Stimulated activated CD8-positive, alpha-beta memory T cell treated with anti-CD3 and anti-CD28 coated beads, Interleukin-15, amount 100 ng/mL, for 1 hour (primary cell): ENCODE measurements at places on chromosomes 13 and 19.
A peak's percentile ranks its signal among the peaks of the same experiment; 100 is the strongest.

DNA sequence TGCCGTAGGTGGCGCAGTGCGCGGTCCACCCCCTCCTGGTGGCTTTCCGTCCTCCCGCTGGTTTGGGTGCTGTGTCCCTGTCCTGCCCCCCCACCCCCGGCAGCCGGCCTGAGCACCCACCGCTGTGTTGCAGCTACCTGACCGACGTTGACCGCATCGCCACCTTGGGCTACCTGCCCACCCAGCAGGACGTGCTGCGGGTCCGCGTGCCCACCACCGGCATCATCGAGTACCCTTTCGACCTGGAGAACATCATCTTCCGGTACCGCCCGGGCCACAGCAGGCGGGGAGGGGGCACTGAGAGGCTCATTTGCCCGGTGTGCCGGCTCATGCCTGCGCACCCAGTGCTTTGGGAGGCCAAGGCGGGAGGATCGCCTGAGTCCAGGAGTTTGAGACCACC lies 20.6 kb downstream of the GNA11 start:
- no peak for DNase-seq

GRCh38 chr13:100502446-100502845 lies 86.1 kb downstream of the GGACT start:
- no peak for DNase-seq

DNA sequence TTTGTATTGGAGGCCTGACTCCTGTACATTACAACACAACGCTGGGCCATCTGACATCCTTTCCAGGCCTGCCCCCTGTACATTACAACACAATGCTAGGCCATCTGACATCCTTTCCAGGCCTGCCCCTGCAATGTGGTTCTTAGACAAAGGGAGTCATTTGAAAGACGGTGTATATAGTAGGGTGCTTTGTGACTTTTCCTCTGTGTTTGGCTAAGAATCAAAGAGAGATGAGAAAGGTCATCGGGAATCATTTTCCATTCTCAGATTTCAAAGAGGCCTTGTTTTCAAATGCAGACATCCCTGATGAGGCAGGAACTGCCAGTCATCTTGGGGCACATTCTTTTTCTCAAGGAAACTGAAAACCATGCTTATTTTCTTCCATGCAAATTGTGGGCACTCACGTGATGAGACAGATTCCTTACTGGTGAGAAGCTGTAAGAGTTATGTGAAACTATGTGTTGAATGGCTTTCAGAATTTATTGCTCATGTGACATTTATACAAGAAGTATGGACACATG lies 551.6 kb downstream of the MYO16 start:
- DNase-seq, result no peak

GRCh38 chr13:98478189-98479129 lies 98.4 kb downstream of the STK24 start:
- no peak for DNase-seq

- DNase-seq, result no peak
These were observed 23.0 kb upstream of the ATP1A3 start for GRCh38 chr19:42017040-42017439.

DNA sequence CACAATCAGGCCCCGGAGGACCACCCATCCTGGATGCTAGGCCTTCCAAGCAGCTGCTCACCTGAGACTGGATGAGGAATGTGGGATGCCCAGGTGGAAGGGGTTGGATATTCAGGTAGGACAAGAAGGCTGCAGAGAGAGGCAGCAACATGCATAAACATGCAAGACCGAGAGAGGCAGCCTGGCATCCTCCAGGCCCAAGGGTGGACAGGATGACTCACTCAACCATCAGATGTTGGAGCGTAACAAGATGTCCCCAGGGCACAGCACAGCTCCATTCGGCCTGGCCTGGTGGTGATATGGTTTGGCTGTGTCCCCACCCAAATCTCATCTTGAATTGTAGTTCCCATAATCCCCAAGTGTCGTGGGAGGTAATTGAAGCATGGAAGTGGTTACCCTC lies 10.0 kb upstream of the CABP5 start:
- no peak for DNase-seq

DNA sequence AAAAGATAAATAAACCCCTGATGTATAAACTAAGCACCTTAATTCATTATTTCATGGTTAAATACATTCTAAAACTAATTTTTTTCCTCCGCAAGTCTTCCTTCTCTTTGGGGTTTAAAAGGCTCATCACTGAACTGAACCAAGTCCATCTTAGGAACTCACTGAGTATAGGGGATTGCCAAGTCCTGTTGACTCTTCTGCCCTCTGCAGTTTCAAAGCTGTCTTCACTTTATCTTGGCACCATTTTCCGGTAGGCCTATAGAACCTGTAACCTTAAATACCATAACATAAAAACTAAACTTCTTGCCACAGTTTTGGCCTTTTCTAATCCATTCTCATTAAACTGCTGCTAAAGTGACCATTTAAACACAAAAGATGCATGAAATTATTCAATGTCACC lies 66.5 kb upstream of the USPL1 start:
- DNase-seq, result no peak

GRCh38 chr13:96238861-96239260 lies 149.0 kb downstream of the HS6ST3 start:
- no peak for DNase-seq

GRCh38 chr13:31460061-31460460 lies 260.3 kb downstream of the B3GLCT start:
- DNase-seq, result no peak

DNA sequence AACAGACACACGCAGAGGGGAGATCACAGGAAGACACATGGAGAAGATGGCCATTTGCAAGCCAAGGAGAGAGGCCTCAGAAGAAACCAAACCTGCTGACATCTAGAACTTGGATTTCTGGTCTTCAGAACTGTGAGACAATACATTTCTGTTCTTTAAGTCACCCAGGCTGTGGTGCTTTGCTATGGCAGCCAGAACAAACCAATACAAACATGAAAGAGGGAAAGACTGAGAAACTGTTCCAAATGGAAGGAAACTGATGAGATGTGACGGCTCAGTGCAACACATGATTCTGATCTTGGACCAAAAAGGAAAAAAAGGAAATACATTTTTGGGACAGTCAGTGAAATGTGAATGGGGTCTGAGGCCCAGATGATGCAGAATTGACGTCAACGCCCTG lies 30.2 kb upstream of the SACS start:
- no peak for DNase-seq

DNA sequence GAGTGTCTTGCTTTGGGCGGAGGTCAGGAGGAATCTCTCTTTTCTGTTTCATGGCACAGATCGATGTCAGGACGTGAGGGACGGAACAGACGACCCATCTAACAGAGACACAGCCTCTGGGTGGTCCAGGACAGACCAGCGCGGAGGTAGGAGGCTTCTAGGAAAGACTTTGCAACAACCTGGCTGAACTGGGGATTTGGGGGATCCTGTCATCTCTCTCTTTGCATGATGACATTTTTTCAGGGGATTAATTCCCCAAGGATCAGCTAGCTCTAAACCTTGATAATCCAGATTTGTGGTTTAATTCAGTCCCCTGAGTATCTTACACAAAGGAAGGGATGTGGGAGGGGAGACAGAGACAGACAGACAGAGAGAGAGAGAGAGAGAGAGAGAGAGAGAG lies 14.4 kb downstream of the CABP5 start:
- no peak for DNase-seq

GRCh38 chr19:50486823-50487515 lies 10.3 kb upstream of the GARIN5A start:
- peak; percentile 29 for DNase-seq

GRCh38 chr13:90171649-90172048 lies 1175.8 kb upstream of the MIR17HG start:
- DNase-seq, result no peak

- no peak for DNase-seq
These were observed 111.4 kb upstream of the USP29 start for GRCh38 chr19:57008432-57008831.

GRCh38 chr13:51208716-51209115 lies 13.5 kb upstream of the FAM124A start:
- no peak for DNase-seq

GRCh38 chr13:27964741-27965323 lies 4.3 kb downstream of the CDX2 start:
- DNase-seq, result no peak

DNA sequence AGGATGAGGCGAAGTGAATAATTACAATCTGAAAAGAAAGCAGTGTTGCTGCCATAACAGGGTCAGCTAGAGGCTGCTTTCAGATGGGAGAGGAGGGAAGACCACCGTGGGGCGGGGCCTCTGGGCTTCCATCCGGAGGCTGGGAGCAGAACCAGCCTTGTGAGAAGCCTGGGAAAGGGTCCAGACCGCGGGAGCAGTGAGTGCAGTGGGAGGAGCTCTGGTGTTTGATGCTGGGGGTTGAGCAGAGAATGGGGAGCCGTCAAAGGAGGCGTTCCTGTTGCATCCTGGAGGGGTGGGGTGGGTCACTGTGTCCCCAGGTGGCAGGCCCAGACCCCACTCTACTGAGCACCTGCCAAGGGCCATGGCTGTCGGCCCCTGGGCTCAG lies 18.1 kb downstream of the NKPD1 start:
- DNase-seq, result no peak

GRCh38 chr13:109789262-109789661 lies 2.9 kb upstream of the IRS2 start:
- no peak for DNase-seq

DNA sequence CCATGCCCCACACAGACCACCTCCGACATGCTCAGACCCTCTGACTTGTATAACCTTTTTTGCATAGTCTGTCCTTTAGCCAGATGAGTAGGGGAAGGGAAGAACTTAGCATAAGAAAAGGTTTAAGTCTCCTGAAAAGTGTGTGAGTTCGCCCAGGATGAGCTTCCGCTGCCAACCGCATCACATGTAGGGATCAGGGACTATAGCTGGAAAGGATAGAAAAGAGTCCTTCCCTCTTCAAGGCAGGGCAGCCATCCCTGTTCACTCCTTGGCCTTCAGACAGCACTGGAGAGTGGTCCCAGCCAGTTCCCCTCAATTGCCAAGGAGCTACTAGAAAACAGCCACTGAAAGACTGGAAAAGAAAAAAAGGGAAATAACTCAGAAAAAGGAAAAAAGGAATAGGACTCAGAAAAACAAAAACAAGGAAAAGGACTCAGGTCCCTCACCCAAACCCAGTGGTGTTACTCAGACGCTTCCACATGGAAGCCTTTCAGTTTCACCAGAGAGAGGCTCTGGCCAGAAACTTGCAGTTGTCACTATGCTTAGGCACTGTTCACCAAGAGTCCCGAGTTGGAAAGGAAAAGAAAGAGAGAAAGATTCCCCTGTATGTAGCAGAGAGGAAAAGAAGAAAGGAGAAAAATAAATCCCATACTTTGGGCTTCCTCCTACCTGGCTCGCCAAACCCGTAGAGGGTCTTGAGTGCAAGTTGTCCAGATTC lies 5.6 kb upstream of the TM9SF2 start:
- DNase-seq, result no peak

- DNase-seq, result no peak
These were observed 76.2 kb upstream of the TNFSF11 start for GRCh38 chr13:42497798-42498197.

DNA sequence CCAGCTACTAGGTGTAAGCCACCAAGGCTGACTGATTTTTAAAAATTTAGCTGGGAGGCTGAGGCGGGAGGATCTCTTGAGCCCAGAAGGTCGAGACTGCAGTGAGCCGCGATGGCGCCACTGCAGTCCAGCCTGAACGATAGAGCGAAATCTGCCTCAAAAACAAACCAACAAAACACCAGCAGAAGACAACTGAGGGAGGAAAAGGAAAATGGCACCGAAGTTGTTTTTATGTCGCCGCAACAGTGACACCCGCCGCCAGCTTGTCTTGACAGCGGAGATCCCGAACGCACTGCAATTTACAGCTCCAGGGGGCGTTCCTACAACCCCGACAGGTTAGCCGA lies 298 bp upstream of the FAM98C start:
- no peak for DNase-seq

GRCh38 chr19:55673465-55673864 lies 1.6 kb upstream of the EPN1 start:
- no peak for DNase-seq

GRCh38 chr13:30109471-30110135 lies 197.7 kb downstream of the KATNAL1 start:
- no peak for DNase-seq

DNA sequence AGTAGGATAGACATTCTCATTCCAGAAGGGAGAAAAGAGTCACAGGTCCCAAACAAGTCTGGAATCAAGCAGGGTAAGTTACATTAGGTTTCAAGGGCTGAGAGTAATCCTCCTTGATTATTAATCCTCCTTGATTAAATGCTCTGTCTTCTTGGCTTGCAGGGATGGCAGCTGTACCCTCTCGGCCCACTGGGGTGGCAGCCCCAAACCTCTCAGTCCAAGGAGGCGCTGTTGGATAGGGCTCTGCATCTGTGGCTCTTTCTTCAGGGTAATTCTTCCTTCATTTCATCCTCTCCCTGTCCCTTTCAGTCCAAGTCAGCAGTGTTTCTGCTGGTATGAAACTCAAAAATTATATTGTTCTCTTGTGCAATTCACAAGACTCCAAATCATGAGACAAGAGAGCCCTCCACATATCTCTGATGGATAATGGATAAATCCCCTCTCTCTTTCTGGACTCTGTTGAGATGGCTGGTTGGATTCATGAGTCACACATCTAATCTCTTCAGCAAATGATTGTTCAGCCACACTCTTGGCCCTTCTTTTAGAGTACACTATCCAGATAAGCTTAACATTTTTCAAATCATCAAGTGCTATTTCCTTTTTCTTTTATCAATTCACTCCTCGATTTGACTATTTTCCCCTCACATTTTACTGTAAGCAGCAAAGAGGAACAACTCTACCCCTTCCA lies 323.7 kb upstream of the HTR2A start:
- no peak for DNase-seq

DNA sequence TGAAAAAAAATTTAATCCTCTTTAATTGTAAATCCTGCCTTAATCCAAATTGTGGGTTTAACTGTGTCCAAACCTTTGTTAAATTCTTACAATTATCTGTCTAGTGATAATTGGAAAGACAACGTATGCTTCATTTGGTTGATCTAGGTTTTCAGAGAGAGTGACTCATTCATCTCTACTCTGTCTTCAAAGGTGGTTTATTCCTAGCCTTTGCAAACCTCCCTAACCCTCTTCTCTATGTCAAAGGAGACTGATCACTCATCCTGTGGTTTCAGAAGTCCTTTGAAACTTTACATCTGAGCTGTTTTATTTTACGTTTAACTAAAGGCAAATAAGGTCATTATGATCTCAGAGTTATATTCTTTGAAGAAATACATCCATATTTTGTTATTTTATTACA lies 8.8 kb upstream of the OXGR1 start:
- DNase-seq, result no peak

- DNase-seq, result no peak
These were observed 2724.7 kb downstream of the PCDH9 start for GRCh38 chr13:64505336-64505910.

DNA sequence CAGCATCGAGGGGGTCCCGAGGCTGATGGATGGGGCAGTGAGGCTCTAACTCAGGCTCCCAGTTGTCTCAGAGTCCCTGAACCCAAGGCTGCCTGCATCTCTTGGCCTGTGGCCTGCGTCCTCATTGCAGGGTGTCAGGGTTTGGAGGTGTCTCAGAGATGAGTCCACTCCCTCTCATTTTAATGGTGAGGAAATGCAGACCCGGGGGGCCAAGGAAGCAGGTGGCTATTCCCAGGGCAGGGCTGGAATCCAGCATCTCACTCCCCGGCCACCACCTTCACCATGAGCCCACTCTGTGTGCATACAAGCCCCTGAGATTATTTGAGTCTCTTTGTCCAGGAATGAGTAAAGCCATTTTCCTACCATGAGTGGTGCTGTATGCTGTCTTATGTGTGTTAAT lies 21.4 kb downstream of the TEX29 start:
- no peak for DNase-seq
